ENCODE measurements at places on chromosomes 16 and 17.

DNA sequence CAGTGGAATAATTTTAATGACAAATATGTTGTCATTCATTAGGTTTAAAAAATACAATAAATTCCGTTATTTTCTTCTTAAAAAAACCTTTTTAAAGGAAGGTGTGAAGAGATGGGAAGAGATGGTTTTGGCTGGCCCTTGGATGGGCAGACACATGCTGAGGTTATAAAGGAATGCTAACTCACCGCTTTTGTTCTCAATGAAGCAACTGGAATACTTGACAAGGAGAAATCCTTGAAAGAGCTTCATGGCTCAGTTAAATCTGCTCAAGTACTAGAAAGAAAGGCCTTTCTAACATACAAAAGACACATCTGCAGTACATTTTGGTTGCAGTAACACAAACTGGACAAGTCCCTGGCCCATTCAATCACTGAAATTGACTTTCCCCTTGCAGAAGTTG is 158.3 kb upstream of the KCNJ16 start:
- no peak for DNase-seq

- DNase-seq: no peak
Observed at GRCh38 chr17:11176549-11176948, 64.5 kb upstream of the SHISA6 start.

DNA sequence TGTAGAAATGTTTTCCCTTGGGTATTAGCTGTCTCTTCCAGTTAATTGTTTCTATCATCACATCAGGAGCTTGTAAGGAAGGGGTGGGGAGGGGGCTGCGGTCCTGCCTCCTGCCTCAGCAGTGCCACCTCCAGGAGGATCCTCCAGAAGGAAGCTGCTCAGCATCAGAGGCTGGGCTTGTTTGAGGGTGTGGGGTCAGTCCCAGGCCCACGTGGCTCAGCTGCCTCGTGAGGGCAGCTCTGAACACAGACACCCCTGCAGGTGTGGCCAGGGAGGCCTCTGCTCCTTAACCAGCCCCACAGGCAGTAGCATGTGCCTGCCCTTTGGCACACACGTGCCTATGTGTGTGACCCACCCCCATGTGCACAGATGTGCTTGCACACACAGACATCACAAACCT is 46.3 kb downstream of the MRM1 start:
- DNase-seq: no peak

DNA sequence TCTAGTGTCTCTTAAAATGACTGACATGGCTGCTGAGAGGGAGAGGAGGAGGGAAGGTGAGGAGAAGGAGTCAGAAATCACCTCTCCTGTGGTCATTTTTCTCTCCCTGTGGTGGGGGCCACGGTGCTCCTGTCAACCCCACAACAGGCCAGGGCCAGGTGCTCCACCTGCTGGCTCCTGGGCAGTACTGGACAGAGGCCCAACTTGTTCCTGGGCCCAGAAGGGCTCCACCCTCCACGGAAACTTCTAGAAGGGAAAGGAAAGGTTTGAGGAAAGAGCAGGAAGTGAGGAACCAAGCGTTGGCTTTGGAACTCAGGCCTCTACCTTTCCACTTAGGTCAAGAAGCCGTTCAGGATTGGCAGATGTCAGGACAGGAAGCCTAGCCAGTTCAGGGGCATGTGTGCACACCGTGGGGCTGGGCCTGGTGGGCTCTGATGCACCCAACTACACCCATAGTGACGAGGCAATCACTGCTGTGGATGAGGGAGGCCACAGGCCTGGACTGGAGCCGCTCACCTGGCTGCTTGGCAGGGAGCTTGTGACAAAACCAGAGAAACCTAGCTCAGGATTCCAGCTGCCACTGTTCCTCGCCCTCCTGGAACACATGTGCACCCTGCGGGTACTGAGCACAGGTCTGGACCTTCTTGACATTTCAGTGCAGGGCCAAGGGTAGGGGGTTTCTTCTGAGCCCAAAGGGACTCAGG is 36.1 kb downstream of the WNT3 start:
- DNase-seq: no peak

- no peak for DNase-seq
Observed at GRCh38 chr17:75810216-75810615, 25.6 kb downstream of the UNK start.

DNA sequence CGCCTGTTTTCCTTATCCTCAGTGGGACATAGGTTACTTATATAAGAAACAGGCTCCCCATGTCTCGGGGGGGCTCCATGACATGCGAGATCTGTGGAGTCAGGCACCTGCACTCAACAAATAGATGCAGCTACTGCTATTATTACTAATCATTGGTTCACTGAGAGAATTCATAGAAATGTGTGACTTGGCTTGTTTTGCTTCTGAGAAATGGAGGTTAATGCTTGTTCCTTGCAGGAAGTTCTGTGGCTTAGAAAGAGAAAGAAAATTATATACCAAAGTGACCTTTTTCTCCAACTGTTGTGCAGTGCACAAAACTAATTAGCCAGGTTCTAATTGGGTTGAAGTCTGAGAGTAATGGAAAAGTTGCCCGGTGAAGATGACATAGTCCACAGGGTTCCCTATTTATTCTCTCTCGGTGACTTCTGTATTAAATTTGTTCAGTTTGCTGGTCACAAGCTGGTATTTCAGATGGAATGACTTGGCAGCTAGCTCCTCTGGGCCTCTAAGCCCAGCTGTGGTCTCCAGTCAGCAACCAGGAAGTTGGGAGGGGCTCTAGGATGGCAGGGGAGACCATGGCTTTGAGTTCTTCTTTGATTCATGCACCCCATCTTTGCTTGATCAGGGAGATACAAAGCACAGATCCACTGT is 17.6 kb upstream of the MAF start:
- no peak for DNase-seq

GRCh38 chr17:64252831-64253230 is 10.2 kb downstream of the TEX2 start:
- no peak for DNase-seq

DNA sequence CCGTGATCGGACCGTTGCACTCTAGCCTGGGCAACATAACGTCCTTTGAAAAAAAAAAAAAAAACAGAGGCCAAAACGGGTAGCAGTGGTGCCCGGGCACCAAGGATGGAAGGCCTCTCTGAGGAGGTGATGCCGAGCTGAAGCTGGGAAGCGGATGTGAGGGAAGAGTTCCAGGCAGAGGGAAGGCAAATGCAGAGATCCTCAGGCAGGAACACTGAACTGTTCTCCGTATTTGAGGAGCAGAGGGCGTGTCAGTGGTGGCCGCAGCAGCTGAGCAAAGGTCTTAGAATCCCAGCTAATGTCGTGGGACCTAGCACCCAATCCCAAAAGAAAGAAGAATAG is 656 bp upstream of the KCTD13 start:
- DNase-seq: peak; percentile 27

- DNase-seq: no peak
Observed at GRCh38 chr16:9903-10665, 43.3 kb downstream of the POLR3K start.

DNA sequence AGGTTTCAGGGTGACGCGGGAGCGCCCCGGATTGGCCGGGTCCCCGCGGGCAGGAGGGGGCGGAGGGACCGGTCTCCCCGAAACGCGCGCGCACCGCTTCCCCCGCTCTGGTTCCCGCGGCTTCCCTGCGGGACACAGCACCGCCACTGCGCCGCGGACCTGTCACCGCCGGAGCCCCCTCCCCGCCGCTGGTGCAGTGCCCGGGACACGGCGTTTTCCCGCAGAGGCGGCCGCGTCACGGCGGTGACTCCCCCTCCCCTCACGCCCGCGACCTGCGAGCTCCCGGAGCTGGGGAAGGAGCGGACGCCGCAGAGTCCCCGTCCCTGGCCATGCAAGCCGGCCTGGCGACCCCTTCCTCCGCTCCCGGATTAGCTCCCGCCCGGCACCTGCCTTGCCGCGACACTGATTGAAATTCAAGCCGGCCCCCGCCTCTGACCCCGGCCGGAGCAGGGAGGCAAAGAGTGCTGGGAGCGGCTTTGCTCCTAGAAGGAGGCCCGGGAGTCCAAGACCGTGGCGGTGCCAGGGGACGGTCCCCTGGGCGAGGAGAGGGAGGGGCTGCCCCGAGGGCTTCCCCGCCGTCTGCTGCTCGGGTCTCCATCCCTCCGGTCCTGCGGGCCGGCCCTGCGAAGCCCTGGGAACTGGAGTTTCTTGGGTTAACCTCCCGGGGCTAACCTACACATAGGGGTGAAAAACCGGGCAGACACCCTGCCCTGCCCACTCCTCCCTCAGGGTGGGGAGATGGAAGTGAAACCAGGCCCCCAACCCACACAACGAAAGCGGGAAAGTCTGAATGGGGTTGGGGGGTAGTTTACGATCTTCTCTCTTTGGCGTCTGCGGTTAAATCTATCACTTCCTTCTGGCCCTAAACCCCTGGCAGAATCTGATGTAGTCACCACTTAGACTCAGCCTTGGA is 1.0 kb downstream of the RHBDL3 start:
- peak; percentile 57 for DNase-seq

Data from NCI-H526 (cell line).